ENCODE measurements at places on chromosomes 3 and 15.

GRCh38 chr3:126014252-126014651 lies 45.3 kb downstream of the ROPN1B start:
- DNase-seq = peak; percentile 35

DNA sequence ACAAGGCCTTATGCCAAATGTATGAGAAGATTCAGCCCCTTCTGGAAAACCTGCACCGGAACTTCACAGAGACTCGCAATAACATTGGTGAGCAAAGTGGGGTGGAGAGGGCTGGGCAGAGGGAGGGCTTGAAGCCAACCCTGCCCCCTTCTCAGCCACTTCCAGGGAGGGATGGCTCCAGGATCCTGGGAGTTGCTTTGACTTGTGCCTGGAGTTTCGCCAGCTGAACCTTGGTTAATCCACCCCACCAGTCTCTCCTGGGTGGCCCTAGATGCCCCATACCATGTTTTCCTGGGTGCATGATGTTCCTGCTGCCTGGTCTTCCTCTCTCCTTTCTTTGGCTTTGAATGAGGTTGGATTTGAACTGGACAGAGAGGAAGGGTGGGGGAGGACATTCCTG lies 10.8 kb downstream of the TBC1D21 start:
- DNase-seq = no peak

- peak; percentile 40 for DNase-seq
Observed at GRCh38 chr3:38564631-38565338, 68.6 kb downstream of the EXOG start.

DNA sequence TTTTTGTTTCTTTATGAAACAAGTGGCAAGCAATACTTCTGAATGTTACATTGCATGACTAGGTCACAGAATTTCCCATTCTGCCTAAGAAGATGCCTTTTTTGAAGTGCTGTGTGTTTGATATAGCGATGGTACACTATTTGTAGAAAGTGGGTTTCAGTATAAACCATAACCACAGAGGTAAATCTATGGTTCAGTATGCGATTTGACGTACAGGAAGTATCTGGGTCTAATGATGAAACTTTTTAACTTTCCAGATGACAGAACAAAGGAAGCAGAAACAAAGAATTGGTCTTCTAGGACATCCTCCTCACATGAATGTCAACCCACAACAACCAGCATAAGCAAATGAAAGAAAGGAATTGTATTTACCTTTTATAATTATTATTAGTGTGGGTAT lies 133.4 kb upstream of the BHLHE40 start:
- no peak for DNase-seq

- no peak for DNase-seq
Observed at GRCh38 chr3:149450281-149450680, 24.2 kb upstream of the TM4SF4 start.

DNA sequence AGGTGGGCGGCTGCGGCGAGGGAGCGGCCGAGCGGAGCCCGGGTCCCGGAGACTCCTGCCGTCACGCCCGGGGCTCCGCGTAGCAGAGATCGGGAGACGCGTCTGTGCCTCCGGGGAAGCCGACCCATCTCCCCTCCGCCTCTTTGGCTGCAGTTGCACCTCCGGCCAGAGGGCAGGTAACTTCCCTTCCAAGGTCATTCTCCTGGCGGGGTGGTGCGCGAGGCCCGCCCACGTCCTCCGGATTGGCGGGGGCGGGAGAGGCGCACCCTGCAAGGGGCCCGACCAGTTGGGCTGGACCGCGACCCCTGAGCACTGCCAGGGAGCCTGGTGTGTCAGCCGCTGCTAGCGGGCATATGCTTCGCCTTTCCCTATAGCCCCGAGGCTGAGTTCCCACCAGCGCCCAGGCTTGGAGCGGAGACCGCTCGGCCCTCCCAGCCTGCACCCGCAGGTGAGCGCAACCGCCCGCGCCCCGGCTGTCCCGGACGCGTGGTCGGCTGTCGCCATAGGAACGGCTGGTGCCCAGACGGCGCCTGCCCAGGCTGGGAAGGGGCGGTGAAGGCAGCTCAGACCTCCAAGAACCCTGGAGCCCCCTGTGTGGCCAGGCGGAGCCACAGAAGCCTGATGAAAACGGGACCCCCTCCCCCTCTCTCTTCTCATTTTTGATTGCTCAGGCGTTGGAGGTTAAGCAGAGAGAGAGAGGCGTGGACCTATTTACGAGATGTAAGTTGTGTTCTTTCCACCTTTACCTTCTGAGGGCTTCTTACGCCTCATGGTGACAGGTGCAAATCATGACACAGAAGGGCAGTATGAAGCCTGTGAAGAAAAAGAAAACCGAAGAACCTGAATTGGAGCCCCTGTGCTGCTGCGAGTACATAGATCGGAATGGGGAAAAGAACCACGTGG lies 453 bp downstream of the ZDHHC23 start:
- DNase-seq = peak; percentile 69

DNA sequence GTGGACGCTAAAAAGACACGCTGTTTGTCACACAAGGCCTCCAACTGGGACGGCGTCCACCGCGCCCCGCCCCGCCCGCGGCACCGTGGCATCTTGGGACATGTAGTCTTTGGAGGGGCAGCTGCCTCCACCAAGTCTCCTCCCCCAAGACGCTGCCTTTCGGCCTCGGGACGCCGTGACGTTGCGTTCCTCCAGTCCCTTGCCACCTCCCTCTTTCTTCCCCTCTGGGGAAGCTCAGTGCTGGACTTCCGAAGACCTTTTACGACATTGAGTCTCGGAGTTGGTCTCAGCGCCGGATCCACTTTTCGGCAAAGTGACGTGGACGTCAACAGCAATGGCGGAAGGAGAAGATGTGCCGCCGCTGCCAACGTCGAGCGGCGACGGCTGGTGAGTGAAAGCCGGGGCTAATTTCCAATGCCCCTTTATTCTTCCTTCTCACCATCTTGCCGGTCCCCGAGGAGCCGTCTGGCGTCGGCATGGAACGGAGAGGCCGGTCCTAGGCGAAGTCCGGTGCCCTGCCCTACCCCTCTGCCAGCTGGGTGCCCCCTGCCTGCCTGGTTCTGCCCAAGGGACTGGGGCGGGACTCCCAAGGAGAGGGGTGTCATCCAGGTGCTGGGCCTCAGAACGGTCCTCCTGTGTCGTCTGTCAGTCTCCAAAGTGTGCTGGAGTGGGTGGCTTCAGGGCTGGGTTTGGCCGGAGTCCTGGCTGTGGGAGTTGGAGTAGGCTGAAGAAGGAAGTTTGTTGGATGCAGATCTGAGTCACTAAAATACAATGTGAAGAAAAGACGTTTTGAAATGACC lies at the start of gene TBC1D23:
Gene TBC1D23, plus strand, starts transcription at position 308 of the 800 bp plus-strand sequence. Its CDS starts 27 bp downstream, at position 335.
- DNase-seq = peak; percentile 99

GRCh38 chr3:43616034-43616433 lies 5.8 kb downstream of the ANO10 start:
- no peak for DNase-seq

GRCh38 chr3:159787794-159788205 lies 200.8 kb upstream of the IL12A start:
- DNase-seq = no peak
